ENCODE measurements at places on chromosomes 4 and X. TPM values are rescaled to one million over a fixed set of nuclear protein-coding genes. Genes with fewer than 3 reads are reported as not detected.

POU4F2 gene
- not detected for total RNA-seq

MAGEA6 gene
- total RNA-seq: not detected

FGA gene
- total RNA-seq: not detected

CCSER1 gene
- 15.3 TPM for total RNA-seq

AMTN gene
- not detected for total RNA-seq

MTCP1 gene
- total RNA-seq: 3.2 TPM

ADH1A gene
- total RNA-seq: not detected

DMP1 gene
- not detected for total RNA-seq
